Activated CD4-positive, alpha-beta T cell treated with anti-CD3 and anti-CD28 coated beads for 36 hours (primary cell): ENCODE measurements at places on chromosomes 2 and 18.

DNA sequence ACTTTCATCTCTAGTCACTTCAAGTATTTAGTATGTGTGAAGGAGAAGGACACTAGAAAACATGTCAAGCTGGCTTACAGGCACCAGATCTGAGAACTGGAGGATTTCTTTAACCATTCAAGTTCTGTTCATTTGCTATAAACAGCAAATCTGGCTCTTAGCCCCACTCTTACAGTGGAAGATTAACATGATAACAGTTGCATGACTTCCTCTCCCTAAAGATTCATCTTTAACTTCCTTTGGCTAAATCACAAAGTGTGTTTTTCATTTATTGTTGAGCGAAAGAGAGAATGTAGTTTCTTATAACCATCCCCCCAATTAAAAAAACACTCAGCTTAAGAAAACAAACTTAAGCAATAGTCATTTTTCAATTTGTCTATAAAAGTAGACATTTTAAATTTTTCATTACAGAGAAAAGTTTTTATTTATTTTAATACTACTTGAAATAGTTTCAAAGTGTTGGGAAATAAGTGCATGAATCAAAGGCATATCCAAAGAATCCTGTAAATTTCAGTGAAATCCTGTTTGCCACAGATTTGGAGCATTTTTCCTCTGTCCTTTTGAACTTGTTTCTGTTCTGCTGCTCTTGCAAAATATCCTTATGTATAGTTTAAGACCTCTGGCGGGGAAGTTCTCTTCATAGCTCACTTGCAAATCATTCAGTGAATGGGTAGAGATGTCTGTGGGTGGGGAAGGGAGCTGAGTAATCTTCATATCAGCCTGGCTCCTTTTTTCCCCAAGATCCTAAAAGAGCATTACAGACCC, 241.0 kb upstream of the RBBP8 start:
- no peak for DNase-seq

GRCh38 chr2:203799908-203800307, 67.7 kb upstream of the CTLA4 start:
- peak; percentile 48 for DNase-seq

GRCh38 chr2:226995625-226996041, 159.8 kb downstream of the RHBDD1 start:
- peak; percentile 83 for DNase-seq

DNA sequence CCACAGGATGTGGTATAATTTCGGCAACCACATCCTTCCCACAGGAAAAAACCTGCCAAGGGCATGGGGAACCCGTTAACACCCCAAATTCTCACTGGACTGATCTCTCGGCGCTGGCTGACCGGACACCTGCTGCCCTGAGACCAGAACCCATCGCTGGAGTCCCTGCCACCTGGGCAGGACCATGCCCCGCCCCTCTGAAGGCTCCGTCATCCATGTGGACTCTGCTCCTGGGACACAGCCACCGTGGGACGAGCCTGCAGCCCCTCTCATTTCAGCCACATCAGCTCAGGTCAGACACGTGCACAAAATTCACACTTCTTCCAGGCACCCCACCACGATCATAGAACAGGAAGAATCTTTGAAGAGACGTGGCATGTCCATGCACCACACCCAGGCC, 108.2 kb downstream of the ZNF516 start:
- DNase-seq = no peak

DNA sequence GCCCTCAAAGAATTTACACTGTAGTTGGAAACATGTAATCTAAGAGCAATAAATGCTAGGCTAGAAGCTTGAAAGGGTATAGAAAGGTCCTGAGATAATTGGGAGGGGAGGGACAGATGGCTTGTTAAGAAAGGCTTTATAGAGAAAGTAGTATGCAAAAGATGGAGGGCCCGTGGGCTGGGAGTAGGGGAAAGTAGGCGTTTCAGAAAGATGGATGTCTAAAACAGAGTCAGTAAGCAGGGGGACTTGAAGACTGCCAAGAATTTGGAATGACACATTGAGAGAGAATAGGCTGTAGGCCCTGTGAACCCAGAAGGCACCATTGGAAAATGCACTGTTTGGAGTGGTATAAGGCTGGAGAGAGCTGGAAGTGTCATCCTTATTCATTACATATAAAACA, 822 bp downstream of the PSMG2 start:
- peak; percentile 48 for DNase-seq

- no peak for DNase-seq
Measured at GRCh38 chr2:88230911-88231310, 60.8 kb downstream of the THNSL2 start.

DNA sequence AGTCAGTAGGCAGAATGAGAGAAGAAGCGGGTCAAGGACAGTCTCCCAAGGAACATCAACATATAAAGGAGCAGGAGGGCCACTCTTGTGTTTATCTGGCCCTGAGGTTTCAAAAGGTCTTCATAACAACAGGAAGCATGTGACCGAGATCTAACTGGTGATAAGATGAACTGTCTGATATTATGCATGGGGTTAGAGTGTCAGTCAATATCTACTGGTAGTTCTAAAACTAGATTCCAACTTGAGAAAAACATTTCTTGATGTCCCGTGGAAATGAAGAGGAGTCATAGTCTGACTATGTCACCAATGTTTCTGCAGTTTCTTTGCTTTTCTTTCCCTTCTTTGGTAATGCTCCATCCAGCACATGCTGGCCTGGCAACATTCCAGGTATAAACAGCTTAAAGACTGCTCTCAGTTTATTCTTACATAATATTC, 77.5 kb upstream of the ITPRID2 start:
- DNase-seq = no peak

DNA sequence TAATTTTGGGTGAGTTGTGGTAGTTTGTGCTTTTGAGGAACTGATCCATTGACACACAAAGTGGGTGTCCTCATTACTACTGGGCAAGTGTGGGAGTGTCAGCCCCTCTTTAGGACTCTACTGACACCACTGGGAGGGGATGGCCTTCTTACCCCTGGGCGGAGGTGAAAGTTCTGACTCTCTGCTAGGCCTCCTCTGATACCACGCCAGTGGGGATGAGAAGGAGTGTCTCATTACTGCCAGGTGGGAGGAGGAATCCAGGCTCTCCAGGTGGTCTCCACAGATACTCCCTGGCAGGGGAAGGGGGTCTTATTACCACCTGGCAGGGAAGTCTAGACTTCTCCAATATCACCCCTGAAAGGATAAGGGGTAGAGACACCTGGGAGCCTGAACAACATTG, 9.1 kb downstream of the LCLAT1 start:
- no peak for DNase-seq

DNA sequence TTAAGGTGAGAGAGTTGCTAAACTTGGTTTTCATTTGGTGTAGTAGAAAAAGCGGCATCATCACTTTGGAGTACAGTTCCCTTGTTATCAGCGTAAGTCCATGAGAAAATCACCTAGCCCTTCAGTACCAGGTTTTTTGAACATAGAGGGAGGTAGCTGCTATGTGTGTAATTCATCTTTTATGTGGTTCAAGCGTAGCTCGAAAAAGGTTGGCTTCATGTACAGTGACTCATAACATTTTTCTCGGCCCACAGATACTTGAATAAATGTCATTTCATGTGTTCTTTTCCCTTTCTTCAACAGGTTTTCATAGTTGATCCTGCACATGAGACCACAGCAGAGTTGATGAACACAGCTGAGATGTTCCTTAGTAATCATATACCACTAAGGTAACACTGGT, 43.6 kb downstream of the UGGT1 start:
- no peak for DNase-seq

DNA sequence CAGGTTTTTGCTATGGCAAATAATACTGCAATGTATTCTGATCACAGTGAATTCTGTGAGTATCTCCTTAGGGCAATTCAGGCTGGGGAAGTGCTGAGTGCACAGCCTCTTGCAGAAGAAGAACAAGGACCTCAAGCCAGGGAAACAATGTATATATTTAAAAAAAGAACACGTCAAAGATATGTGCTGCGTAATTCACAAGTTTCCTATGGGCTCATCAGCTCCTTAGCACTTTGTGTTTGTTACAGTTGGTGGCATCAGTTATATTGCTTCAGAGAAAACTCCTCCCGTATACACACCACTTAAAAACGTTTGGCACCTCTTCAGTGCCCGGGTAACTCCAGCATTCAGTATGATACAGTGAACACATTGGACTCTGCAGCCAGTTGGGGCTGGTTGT, 16.5 kb upstream of the MARCO start:
- no peak for DNase-seq

DNA sequence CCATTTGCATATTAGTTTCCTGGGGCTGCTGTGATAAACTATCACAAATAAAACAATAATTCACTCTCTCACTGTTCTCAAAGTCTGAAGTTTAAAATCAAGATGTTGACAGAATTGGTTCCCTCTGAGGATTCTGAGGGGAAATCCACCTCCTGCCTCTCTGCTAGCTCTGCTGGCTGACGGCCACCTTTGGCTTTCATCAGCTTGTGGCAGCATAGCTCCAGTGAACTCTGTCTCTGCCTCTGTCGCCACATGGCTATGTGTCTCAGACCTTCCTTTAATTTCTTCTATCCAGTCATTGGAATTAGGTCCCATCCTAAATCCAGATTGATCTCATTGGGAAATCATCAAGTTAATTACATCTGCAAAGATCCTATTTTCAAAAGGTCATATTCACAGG, 38.9 kb upstream of the TRIM43 start:
- DNase-seq = no peak

DNA sequence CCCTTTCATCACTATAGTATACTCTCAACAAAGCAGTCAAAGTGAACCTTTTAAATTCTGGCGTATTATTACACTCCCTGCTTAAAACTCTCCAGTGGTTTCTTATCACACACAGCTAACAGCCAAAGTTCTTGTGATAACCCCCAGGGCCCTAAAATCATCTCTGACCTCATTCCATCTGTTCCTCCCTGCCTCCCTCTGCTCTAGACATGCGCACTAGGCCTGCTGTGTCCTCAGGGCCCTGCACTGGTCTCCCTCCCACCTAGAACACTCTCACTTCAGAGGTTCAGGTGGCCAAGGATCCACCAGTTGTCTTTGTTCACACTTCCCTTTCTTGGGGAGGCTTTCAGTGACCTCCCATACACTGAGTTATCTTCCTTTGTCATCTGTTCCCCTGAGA, 603.4 kb downstream of the DSC3 start:
- no peak for DNase-seq

GRCh38 chr2:224077773-224078507, 38.9 kb upstream of the SERPINE2 start:
- no peak for DNase-seq

- peak; percentile 84 for DNase-seq
Measured at GRCh38 chr2:28408764-28409599, 16.3 kb downstream of the FOSL2 start.

DNA sequence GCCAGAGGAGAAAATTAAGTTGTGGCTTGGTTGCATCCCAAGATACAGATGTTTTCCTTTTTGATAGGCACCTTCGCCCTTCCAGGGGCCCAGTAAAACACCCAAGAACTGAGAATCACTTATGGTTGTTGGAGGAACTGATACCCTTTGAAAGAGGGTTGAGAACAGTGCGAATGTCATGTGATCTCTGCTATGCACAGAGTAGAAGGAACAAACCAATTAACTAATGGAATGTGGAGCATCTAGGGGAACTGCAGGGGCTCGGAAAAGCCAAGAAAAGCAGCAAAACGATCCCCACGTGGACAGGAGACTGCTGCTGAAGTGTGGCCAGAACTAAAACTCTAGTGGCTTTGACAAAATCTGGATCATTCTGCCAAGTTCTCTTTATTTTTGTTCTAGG, 58.8 kb downstream of the APOB start:
- no peak for DNase-seq

GRCh38 chr2:15363734-15364133, 197.4 kb downstream of the NBAS start:
- DNase-seq = no peak

DNA sequence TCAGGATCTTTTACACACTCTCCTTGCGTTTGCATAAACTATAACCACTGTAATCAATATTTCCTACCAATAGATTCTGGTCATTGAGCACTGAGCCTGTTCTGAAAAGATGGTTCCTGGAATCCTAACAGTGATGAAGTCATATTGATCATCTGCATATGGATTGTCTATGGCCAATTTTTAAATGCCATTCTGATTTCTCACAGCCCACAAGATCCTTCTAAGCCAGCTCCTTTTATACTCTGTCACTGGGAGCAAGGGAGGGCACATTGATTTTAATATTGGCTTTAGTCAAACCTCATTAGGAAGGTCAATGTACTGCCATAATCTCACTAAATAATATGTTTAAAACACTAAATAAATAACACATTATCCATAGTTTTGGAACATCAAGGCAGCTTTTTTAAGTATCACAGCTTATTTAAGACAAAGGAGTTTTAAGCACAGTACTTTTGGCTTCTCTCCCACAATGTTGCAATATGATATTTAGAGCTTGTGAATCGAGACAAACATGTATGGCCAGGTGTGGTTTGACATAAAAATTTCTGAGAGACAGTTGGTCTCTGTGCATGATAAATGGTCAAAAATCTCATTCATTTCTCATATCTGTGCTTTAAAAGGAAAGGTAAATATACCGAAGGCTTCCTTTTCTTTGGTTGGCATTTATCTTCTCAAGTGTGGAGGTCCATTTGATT, 267.3 kb downstream of the MTX2 start:
- DNase-seq = no peak

- peak; percentile 16 for DNase-seq
Measured at GRCh38 chr2:206160125-206160806, 571 bp downstream of the EEF1B2 start.

GRCh38 chr2:212618636-212619035, 80.0 kb upstream of the ERBB4 start:
- no peak for DNase-seq

- no peak for DNase-seq
Measured at GRCh38 chr2:17258861-17259260, 259.4 kb downstream of the RAD51AP2 start.

DNA sequence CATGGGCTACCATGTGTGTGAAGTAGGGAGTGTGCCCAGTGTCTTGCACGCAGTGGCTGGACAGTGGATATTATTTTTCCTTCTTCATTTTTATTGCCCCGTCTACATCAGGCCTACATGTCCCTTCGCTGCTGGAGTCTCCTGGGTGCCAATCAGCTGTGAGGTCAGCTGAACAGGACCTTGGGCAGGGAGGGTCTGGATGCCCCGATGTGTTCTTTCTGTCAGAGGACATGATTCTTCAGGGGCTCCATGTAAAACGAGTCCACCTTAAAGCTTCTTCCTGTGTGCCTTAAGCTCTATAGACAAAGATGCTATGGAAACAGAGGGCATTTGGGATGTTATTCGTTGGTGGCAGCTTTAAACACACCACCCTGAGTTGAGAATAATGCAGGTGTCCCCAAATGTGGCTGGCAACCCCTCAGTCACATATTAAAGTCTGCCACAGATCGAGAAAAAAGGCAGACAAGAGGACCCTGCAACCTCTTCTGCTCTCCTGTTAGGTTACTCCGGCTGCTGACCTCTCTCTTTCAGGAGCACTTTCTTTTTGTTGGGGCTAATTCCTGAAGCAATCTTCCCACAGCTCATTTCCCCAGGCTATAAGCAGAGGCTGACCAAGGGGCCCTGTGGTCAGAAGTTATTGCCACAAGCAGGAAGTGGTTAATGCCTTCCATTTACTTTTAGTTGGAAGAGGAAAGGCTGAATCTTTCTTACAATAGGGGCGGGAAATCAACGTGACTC, 20.0 kb downstream of the GREB1 start:
- DNase-seq = no peak

- DNase-seq = peak; percentile 92
Measured at GRCh38 chr2:70871398-70872211, 36.0 kb upstream of the CD207 start.
